ENCODE measurements at places on chromosomes 6 and 20.

- DNase-seq = no peak
Observed at GRCh38 chr20:12825226-12825595, 183.6 kb upstream of the SPTLC3 start.

GRCh38 chr6:166008441-166009369, 158.9 kb downstream of the TBXT start:
- DNase-seq = no peak

DNA sequence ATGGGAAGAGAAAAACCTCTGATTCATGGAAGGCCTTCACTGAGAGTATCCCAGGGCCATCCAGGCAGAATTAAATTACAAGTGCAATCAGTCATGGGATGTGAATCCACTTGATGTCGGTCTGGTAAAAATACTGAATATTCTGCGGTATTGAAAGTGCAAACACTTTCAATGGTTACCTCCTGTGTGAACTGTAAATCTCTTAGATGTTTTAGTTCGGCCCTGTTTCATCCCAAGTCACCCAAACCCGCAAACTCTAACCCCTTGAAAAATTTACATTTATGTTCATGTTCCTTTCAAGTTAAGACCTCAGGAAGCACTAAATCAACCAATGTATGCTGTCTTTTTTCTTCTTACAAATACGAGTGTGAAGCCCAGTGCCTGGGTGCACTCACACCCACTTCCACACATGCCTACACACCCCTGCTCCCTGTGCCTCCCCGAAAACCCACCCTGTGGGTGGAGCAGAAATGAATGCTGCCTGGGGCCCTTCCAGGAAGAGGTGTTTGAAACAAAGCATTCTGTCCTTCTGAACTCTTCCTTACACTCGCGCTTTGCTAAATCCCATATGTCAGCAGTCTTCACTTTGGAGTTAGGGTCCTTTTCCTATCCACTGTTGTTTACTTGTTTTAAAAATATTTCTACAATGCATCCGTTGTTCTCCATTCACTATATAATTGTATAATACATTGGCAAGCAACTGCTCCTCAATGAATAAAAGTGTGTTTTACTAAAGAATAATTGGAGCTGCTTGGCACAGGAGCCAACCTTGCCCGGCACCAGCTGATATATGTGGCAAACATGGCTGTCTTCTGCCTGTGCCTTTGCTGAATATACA, 62.7 kb downstream of the FYN start:
- DNase-seq = no peak

DNA sequence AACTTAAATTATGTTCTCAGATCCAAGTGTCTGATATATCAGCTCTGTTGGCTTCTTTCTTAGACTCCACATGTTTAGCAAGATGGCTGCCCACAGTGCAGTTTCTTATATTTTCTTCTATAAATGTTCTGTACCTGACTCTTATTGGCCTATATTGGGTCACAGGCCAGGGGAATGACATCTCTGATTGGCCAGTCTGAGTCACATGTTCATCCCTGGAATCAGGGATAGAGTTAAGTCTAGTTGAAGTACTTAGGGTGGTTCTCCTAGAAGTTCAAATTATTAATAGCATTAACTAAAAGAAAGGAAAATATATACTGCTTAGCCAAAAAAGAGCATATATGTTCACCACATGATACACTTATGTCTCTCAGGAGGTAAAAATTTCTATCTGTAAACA, 105.3 kb upstream of the SLC22A16 start:
- DNase-seq = no peak

DNA sequence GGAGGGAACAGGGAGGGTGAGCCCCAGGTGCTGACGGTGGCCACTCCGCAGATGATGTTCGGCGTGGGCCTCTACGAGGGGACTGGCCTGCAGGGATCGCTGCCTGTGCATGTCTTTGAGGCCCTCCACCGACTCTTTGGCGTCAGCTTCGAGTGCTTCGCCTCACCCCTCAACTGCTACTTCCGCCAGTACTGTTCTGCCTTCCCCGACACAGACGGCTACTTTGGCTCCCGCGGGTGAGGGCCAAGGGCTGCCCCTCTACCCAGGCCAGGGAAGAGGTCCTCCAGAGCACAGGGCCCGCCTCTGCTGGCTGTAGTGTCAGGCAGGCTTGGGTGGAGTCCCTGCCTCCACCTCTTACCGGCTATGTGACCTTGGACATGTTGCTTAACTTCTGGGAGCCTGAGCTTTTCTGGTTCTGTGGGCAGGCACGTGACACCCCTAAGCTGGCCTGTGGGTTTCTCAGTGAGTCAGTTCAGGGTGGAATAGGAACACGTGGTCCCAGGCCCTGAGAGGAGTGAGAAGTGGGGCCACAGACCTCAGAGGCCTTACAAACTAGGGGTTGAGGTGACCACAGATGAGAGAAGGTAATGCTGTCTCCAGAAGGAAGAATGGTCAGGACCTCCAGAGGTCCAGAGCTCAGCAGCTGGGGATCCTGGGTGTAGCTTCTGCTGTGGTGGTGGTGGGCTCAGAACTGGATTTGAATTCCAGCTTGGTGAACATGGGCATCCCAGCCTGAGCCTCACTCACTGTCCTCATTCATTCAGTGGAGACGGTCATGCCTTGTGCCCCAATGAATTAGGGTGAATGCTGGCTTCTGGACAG, 11.9 kb downstream of the PCIF1 start:
- no peak for DNase-seq

- no peak for DNase-seq
Observed at GRCh38 chr6:25025919-25026301, 90.2 kb upstream of the RIPOR2 start.

GRCh38 chr6:34392497-34393190, at the start of gene NUDT3:
Gene NUDT3, minus strand, starts transcription at chr6:34392669. Its CDS starts 307 bp downstream, at chr6:34392362.
- peak; percentile 90 for DNase-seq

GRCh38 chr20:35767683-35768481, 3.9 kb upstream of the PHF20 start:
- peak; percentile 44 for DNase-seq

GRCh38 chr20:57743450-57744095, 33.8 kb upstream of the PMEPA1 start:
- DNase-seq = no peak

- DNase-seq = no peak
Observed at GRCh38 chr6:13404228-13404891, 76.0 kb upstream of the TBC1D7 start.

DNA sequence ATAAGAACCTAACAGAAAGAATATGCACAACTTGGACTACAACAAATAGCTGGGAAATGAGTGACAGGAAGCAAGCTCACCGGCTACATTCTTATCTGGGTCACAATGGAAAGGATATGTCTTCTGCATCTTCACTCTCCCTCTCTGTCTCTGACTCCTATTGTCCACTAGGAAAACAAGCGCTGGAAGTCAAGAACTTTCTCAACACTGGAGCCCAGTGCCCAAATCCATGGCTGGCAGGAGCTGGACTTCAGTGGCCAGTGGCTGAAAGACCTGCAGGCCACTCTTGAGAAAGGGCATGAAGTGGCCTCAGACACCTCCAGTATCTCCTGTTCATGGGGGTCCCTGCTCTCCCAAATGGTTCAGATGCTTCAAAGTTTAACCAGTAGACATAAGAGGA, 62.0 kb downstream of the FAM50B start:
- no peak for DNase-seq

DNA sequence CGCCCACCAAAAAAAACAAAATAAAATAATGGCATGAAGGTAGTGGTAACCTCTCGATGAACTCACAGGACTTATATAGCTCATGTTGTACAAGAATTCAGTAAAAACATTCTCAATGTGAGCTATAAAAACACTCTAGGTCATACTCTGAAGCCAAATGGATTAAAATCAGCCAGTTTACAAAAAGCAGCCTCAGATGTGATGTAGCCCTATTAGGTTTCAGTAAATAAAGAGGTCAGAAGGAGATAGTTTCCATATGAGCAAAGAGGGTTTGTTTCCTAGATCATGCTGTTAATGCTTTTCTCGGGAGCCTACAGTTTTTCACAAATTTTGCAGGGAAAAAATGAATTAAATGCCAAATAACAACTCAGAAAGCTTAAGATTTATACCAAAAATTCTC, 319.5 kb upstream of the HSF2 start:
- no peak for DNase-seq

GRCh38 chr6:130322673-130323268, 43.0 kb upstream of the TMEM200A start:
- peak; percentile 39 for DNase-seq

DNA sequence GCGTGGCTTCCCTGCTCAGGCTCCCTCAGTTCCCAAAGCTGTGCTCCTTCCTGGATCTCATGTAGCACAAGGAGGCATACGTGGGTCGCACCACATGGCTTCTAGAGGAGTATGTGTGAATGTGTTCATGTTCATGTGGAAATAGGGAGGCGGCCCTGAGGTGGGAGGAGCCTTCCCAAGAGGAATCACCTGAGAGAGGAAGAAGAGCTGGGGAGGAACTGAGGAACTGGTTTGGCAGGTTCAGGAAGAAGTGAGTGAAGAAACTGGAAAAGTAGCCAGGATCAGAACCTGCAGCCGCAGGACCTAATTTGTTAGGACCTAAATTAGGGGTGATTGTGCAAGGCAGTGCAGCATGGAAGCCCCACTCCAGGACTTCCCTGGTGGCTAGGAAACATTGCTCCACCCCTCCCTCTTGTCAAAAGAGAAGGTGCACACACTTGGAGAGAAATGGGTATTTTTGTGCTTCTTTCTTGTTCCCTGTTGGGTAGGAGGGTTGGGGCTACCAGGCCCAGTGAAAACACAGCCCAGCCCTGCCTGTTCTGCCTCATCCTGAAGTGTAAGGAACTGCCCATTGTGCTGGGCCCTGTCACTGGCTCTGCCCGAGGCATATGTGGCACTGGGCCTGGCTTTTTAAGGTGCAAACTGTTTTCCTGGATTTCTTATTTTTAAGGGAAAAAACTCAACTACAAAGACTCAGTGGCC, 20.7 kb downstream of the SYNJ2 start:
- DNase-seq = no peak

GRCh38 chr6:39240155-39240757, 11.0 kb upstream of the KCNK5 start:
- DNase-seq = no peak

DNA sequence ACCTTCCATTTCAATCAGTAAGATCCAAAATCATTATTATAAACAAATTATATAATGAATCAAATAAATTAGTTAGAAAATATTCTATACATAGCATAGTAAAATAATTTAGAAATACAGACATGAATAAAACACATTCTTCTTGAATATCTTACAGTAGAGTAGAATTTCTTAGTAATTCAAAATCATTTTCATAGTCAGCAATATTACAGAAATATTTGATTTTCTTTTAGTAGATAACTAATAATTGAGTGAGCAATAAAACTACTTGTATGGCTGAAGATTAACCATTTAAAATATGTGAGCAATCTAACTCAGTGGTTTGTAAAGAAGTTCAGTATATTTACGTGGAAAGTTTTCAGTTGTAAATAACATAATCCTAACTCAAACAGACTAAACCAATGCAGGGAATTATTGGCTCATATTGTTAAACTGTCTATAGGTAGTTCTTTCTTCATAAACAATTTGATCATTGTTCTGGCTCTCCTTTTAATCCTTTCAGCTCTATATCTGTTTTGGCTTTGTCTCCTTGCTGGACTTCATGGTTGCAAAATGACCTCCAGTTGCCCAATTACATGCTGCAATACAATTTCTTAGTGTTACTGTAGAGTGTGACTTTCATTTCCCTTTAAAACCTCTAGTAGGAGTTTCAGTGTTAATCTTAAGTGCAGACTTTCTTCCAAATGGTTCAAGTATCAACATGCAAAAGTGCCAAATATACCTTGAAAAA, 307.5 kb downstream of the EYS start:
- no peak for DNase-seq

GRCh38 chr6:152583888-152584287, 53.3 kb downstream of the SYNE1 start:
- no peak for DNase-seq

DNA sequence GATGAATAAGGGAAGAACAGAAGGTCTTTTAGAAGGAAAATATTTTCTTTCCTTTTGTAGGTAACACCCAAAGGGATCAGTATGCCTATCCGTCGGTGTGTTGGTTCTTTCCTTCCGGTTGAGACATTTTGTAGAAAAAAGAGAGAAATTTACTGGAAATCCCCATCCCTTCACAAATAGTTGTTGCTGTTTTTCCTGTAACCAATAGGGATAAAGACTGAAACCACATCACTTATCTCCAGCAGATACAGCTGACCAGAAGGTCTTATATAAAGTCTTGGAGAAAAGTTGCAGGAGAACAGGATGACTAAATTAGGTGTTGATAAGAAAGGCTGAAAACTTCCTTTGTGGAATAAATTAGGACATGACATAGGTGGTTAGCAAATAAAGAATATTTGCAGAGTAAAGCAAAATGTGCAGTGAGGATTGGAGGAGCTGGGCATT, 14.8 kb upstream of the HLA-DRB1 start:
- DNase-seq = no peak

DNA sequence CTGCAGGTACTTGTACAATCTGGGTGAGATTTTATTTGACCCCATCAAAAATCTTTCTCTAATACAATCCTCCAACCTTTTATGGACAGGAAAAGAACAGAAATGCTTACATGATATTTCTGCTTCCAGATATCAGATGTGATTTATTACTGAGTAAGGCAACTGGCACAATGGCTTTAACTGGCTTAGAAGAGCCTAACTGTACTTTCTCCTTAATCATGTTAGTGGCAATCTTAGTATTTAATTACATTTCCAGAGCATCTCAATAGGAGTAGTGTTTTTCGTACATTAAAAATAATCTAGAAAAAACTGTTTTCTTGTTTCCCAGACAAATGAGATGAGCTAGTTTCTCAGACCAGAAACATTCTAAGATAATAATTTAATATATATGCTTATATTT, 251.6 kb downstream of the KCNQ5 start:
- no peak for DNase-seq

DNA sequence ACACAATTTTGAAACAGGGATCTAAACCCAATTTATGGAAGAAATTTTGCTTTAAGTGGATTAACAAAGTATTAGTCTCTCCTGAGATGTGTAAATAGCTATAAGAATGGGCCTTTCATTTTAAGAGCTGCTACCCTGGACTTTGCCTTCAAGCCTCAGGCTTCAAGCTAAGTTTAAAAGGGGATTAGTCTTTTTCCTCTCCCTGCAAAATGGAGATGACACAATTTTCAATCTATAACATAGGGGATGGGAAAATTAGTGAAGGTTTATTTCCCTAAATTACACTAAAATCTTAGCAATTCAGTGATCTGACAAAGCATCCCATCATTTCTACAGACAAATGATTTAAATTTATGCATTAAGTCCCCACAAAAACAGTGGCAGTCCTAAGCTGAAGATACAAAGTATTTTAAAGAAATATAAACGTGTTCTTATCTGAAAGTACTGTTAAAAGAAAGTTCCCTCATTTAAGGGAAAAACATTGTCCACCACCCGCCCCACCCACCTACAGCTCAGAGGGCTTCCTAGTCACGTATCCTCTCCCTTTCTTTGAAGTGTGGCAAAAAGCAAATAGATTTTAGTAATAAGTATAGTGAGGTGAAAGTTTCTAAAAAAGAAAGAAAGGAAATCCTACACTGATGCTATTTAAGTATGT, 14.5 kb downstream of the ARHGAP18 start:
- peak; percentile 17 for DNase-seq
